Mesothelial cell of epicardium (in vitro differentiated cells): ENCODE measurements at places on chromosomes 7 and 10. TPM values are rescaled to one million over a fixed set of nuclear protein-coding genes. Genes with fewer than 3 reads are reported as not detected.

GRCh38 chr7:147053746-147054145 is 937.1 kb downstream of the CNTNAP2 start:
- no peaks in the 10 kb centered on the region for H3K36me3 ChIP-seq
- no peak for DNase-seq
- H3K4me1 ChIP-seq, result no peaks in the 10 kb centered on the region

GRCh38 chr7:7895004-7895650 is 73.5 kb upstream of the GLCCI1 start:
- no peaks in the 10 kb centered on the region for H3K27me3 ChIP-seq
- H3K36me3 ChIP-seq, result peaks cover 4% of the 10 kb centered on the region
- no peak overlapping the region for H3K27ac ChIP-seq
- DNase-seq, result no peak
- no peak overlapping the region for H3K4me3 ChIP-seq

The CFAP70 gene
- 5.2 to 5.7 TPM (median 5.7 TPM) in 3 replicates for total RNA-seq

GRCh38 chr10:91635401-91636400 is 2.8 kb upstream of the PPP1R3C start:
- peaks cover 29% of the 10 kb centered on the region for H3K4me1 ChIP-seq
- peak; percentile 32 for DNase-seq
- H3K27me3 ChIP-seq, result peaks cover 8% of the 10 kb centered on the region
- H3K27ac ChIP-seq, result no peak overlapping the region
- peaks cover 7% of the 10 kb centered on the region for H3K36me3 ChIP-seq

The IFIT1B gene
- total RNA-seq, result not detected in 3 replicates

DNA sequence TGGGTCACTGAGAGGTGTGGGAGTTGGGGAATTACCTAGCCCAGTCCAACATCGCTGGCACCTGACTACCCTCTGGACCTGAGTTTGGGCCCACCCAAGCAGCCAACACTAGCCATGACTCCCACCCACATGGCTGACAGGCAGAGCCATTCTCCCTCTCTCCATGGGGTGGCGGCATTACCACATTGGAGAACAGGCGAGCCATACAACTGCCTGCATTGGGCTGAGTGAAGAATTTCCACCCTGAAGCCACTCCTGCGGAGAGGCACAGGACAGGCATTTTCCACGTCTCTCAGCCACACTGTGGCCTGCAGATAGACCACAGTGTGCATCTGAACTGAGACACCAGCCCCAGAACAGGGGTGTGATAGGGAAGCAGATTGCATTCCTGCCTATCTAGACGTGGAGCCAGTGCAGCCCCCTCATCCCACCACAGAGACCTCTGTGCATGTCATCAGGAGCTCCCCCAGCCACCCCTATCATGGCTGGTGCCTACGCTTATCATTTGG is 58.2 kb upstream of the ANTXRL start:
- no peak overlapping the region for H3K27ac ChIP-seq
- H3K27me3 ChIP-seq, result peaks cover 10% of the 10 kb centered on the region
- H3K4me1 ChIP-seq, result no peaks in the 10 kb centered on the region
- DNase-seq, result peak; percentile 48
- no peak overlapping the region for H3K4me3 ChIP-seq

The ACTR3C gene
- 0.40 to 0.84 TPM (median 0.47 TPM) in 3 replicates for total RNA-seq

The LOXL4 gene
- total RNA-seq, result 7.0 to 7.9 TPM (median 7.5 TPM) in 3 replicates

DNA sequence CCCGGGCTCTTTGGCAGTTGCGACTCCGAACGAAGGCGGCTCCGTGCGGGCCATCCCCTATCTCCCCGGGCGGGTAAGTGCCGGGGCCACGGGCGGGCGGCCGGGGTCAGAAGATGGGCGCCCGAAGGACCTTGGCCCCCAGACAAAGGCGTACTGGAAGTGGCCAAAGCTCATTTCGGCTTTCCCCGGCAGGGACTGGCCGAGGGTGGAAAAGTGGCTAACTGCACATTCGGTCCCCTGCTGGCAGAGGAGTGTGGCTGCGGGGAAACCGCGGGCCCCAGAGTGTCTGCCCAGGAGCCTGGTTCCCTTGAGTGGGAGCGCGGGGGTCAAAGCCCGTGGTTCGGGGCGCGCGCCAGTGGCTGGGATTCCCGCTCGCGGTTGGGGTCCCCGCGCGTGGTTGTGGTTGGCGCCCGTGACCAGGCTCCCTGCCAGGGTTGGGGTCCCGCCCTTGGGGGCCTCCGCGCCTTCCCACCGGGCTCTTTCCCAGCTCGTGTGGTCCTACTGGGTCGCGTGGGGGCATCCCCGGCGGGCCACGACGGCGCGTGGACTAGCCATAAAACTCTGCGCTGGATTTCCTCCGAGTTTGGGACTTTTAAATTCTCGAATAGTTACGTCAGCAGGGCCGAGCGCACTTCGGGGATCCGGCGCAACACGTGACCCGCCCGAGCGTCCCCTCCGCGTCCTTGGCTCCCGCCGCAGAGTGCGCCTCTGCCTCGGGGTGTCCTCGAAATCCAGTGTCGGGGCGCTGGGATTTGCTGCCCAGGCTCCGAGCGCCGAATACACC is 124.4 kb downstream of the TACC2 start:
- H3K4me1 ChIP-seq, result peaks cover 19% of the 10 kb centered on the region
- peak; percentile 69 for DNase-seq
- H3K36me3 ChIP-seq, result no peaks in the 10 kb centered on the region
- H3K4me3 ChIP-seq, result peak overlapping the region; percentile 63

DNA sequence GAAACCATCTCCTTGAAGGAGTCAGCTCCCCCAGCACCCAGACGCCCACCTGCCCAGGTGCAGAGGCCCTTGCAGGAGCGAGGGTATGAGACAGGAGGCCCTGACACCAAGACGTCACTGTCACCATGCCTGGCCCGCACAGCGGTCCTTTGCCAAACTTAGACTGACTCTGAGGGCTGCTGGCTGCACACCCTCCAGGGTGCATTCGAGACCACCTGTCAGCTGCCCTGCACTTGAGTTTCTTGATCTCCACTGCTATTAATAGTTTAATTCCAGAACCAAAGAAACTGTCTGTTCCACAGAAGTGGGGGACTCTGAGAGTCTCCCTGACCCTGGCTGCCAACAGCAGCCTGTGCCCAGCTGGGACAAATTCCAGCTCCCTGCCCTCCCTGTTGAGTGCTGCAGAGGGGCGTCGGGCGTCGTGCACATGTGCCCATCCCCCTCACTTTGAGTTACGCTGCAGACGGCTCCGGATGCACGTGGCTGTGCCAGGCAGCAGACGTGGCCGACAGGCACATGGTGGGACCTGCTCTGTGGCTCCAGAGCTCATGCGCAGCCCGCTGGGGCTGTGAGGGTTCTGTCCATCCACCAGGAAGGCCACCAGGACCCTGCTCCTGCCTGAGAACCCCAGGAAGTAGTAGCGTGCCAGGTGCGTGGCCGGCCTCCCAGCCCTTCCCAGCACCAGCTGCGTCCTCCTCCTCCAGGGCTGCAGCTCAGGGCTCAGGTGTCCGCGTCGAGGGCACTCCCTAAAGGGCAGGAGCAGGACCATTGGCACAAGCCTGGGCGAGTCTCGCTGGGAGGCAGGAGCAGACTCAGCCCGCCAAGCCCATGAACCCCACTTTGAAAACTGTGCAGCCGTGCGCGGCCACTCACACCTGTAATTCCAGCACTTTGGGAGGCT is 24.8 kb downstream of the ELFN1 start:
- no peak for DNase-seq
- no peak overlapping the region for H3K4me3 ChIP-seq
- peaks cover 23% of the 10 kb centered on the region for H3K27me3 ChIP-seq

GRCh38 chr7:75995052-75995471 is 667 bp upstream of the TMEM120A start:
- no peaks in the 10 kb centered on the region for H3K27me3 ChIP-seq
- peaks cover 24% of the 10 kb centered on the region for H3K36me3 ChIP-seq
- H3K4me3 ChIP-seq, result peak overlapping the region; percentile 64
- H3K4me1 ChIP-seq, result peaks cover 8% of the 10 kb centered on the region
- DNase-seq, result no peak
